DMS 273 treated with DMSO at 0.1 percent for 48 hours (cell line): ENCODE measurements at places on chromosomes 4 and X.

DNA sequence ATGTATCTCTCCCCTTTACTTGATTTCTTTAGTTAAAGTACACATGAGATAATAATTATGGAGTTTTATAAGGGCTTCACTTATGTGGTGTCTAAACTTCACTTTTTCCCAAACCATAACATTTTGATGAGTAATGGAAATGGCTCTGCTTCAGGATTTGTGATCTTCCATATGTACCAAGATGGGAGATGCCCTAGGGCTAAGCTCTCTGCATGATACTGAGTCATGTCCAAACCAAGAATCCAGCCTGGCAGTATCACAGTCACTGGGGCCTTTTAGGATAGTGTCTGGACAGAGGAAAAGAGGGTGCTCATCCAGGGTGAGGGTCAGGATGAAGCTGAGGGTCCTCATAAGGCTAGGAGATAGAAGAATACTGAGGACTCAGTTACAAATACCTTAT lies 47.9 kb upstream of the PAGE3 start:
- no peak for DNase-seq

DNA sequence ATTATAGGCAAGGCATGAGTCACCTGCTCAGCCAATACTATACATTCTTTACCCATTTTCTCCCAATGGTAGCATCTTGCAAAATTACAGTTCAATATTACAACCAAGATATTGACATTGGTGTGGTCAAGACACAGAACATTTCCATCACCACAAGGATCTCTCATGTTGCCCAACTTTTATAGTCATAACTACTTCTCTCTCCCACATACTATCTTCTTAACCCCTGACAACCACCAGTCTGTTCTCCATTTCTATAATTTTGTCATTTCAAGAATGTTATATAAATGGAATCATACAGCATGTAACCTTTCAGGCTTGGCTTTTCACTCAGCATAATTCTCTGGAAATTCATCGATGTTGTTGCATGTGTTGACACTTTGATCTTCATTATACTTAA lies 144.9 kb downstream of the ENOX2 start:
- no peak for DNase-seq

- no peak for DNase-seq
Observed at GRCh38 chr4:101952985-101953384, 162.5 kb downstream of the BANK1 start.

GRCh38 chr4:42612898-42613297 lies 44.0 kb downstream of the ATP8A1 start:
- DNase-seq = no peak

DNA sequence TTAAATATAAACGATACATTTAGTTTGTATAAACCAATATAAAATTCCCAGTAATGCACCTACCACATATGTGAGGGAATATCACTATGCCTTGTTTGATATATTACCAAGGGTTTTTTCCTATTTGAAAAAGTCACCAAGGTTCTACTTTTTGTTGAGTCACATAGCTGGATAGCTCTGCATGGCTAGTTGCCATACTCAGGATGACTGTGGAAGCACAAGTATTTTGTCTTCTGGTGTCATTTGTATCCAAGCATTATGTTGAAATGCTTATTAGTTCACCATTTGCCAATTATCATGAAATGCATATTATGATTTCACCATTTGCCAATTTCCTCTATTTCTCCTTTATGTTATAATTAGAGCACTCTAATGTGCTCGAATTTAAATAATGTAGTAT lies 162.7 kb upstream of the TTC29 start:
- no peak for DNase-seq

DNA sequence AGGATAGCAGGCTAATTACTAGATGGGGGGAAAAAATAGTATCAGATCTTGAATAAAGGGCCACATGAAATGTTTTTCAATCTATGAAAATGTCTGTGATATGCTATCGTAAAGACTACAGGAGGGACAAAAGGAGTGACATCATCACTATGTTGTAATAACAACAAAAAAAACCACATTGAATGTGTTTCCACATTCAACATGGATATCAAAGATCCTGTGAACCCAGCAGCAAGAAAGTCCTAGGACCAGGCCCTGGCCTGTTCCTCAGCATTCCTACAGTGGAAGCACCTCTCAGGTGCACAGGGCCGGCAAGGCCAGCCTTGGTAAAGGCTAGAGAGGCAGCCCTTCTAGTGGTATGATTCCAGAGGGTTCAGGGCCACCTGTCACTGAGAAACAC lies 118.3 kb downstream of the RELL1 start:
- no peak for DNase-seq

DNA sequence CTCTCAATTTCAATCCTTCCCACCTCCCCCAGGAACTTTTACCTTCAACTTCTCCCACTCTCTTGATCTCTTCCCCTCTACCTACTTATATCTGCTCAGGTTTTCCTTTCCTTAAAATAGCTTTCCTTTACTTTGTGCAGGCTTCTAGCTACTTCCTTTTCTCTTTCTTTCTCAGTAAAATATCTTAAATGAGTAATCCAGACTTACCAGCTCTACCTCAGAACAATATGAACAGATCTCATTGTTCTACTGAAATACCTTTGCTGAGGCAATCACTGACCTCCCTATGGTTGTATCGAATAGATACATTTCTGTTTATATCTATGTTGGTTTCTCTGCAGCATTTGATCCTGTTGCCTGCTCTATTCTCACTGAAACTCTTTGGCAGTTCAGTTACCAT lies 86.7 kb upstream of the WDR44 start:
- no peak for DNase-seq

DNA sequence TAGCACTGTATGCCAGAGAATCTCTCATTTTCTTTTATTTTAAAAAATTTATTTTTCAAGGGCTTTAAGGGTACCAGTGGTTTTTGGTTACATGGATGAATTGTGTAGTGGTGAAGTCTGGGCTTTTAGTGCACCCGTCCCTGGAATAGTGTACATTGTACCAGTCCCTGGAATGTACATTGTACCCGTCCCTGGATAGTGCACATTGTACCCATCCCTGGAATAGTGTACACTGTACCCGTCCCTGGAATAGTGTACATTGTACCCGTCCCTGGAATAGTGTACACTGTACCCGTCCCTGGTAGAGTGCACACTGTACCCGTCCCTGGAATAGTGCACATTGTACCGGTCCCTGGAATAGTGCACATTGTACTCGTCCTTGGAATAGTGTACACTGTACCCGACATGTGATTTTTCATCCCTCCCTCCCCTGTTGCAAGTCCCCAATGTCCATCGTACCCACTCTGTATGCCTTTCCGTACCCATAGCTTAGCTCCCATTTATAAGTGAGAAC lies 56.1 kb upstream of the HELT start:
- no peak for DNase-seq

- no peak for DNase-seq
Observed at GRCh38 chr4:21002286-21002685, 302.0 kb downstream of the PACRGL start.

DNA sequence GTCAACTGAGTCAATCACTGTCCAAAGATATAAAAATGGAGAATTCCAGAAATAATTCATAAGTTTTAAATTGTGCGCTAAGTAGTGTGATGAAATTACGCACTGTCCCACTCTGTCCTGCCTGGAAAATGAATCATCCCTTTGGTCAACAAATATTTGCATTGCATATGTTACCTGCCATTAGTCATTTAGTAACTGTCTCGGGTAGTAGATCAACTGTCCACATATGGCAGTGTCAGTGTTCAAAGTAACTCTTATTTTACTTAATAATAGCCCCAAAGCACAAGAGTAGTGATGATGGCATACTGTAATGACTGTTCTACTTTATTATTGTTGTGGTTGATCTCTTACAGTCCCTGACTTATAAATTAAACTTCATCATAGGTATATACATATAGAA lies 3.4 kb downstream of the YTHDC1 start:
- DNase-seq = no peak

DNA sequence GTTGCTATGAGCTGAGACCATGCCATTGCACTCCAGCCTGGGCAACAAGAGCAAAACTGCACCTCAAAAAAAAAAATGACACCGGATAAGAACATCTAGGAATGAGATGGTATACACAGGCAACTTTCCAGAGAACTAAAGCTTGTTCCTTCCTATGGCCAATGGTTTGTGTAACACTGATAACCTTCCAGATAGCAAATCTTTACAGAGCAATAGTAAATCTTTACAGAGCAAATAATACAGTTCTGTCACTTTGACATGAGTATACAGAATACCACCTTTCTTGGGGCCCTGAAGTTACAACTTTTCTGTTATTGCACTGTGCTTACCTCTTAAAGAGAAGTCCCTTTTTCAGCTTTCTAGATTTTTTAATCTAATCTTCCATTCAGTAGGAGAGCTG lies 91.6 kb downstream of the CD99L2 start:
- DNase-seq = no peak

DNA sequence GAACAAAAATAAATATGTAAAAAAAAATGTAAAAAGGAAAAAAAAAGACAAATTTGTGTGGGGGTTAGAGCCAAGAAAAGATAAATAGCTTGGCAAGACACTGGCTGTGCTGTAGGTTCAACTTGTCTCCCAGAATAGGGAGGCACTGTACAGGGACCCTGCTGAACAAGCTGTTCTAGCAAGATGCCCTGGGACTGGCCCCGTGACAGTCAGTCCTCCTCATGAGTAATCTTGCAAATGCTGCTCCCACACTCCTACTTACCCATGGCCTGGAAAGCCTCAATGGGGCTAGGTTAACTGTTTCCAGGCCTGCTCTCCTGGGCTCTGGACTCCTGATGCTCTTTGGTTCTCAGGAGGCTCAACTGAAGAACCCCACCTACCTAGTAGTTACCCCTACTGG lies 106.8 kb downstream of the ATG4A start:
- no peak for DNase-seq

DNA sequence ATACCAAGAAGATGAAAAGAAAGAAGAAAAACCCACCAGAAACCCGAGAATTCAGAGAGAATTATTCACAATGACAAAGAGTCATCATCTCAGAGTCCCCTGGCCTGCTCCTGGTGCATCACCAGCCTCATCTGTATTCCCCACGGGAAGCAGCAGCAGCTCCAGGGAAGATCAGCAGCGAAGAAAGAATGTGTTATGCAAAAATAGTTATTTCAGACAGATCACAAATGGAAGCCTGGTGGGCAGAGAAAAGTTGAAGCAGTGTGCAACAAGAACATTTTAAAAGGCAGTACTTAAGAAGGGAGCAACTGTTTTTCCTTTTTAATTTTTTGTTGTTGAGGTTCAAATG lies 189.2 kb downstream of the PPP3CA start:
- no peak for DNase-seq

- no peak for DNase-seq
Observed at GRCh38 chrX:121407627-121408026, 360.2 kb downstream of the GLUD2 start.

GRCh38 chr4:83542225-83542624 lies 6.3 kb downstream of the GPAT3 start:
- DNase-seq = no peak
